NCI-H146 (cell line): ENCODE measurements at places on chromosomes 4 and X.

DNA sequence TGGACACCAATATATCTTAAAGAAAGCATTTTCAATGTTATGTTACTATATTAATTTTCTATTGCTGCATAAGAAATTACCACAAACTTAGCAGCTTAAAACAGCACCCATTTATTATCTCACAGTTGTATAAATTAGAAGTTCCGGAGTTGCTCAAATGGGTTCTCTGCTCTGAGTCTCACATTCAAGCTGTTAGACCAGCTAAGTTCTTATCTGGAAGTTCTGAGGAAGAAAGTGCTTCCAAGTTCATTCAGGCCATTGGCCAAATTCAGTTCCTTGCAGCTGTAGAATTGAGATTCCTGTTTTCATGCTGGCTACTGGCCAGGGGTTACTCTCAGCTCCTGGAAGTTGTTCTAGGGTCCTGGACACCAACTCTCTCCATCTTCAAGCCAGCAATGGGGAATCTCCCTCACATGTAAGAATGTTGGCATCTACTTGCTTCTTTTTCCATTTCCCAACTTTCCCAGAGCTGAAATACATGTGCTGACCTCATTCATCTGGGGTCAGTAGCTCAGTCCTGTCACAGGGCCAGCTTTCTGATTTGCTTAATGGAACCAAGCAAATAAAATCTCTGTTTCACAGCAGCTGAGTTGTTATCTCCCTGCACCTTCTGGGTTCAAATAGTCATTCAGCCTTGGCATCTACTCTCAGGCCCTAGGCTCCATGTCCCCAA, 99.6 kb upstream of the INTU start:
- no peak for DNase-seq

DNA sequence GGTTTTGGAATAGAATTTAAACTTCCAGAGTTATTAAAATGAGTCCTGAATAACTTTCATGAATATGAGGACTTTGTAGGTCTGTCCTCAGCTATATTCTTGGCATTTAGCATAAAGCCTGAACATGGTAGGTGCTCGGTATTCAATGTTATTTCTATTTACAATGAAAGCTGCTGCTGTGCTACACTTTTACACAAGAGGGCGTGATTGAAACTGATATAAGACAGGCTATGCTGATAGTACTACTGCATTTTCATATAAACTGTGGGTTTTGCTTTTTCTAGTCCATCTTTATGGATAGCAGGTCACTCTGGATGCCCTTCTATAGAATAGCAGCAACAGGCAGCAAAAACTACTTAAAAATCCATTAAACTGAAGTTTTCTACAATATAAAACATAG, 12.3 kb upstream of the GNPDA2 start:
- DNase-seq = peak; percentile 4

DNA sequence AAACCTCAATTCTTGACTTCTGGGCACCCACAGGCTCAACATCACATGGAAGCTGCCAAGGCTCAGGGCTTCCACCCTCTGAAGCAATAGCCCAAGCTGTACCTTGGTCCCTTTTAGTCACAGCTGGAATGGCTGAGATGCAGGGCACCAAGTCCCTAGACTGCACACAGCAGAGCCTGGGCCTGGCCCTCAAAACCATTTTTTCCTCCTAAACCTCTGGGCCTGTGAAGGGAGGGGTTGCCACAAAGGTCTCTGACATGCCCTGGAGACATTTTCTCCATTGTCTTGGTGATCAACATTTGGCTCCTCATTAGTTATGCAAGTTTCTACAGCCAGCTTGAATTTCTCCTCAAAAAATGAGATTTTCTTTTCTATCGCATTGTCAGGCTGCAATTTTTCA, 382.7 kb upstream of the RASGEF1B start:
- DNase-seq = no peak

DNA sequence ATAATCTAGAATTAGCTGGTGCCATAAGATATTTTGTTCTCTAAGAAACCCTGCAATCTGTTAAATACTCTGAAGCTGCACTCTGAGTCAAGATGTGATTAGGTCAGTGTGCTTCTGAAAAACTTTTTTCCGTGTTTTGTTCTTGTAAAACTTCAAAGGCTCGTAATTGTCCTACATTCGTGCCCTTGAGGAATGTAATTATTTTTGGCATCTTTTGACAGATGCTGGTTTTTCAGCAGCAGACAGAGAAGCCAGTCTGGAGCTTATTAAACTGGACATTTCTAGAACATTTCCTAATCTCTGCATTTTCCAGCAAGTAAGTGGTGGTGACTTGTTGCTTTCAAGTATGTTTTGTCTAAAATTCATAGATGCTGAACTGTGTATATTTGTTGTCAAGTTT, 36.8 kb upstream of the TADA2B start:
- no peak for DNase-seq

DNA sequence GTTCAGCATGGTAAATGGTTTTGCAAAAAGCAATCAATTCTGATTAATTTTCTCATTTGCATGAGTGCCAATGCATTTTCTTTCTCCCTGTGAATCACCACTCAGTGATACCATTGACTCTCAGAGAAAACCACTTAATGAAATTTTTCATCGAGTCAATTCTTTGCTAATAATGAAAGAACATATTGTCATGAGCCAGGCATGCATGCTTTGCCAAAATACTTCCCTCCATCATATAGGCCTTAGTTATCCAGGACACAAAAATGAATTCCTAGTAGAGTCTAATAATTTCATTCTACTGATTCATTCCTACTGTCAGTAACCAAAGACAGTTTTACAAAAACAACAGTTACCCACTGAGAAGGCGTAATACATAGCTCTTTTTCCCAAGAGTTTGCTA, 680.0 kb downstream of the TRIML1 start:
- no peak for DNase-seq

DNA sequence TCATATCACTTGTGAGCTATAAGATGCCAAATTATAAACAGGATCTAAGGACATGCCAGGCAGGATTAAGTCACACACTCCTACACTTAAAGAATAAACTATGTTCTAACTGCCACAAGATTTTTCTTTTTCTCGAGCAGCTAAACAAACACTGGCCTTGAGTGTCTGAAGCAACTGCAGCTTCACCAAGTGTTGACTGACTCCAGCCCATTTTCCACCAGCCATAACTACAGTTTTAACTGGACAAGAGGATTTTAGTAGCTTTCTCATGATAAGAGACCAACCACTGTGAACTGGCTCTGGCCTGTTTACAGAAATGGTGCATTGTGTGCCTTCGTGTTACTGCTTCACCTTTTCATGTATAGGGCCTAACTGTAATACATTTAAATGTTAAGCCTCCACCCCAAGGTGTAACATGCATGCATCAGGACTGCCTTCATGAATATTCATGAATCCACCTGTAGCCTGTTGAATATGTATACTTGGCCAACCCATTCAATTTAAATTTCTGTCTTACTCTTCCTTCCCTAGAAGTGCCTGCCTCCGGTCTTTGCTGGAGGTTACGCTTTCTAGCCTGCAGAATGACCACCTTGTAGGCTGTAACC, 10.8 kb downstream of the UCP1 start:
- no peak for DNase-seq
